Activated CD4-positive, alpha-beta memory T cell treated with anti-CD3 and anti-CD28 coated beads, Interleukin-2, amount 10 ng/mL, durations not matched to agents 7 days and 5 days (primary cell): ENCODE measurements at places on chromosomes 2 and 18. TPM values are rescaled to one million over a fixed set of nuclear protein-coding genes. Genes with fewer than 3 reads are reported as not detected.

WNT10A gene
- 1.4 TPM for total RNA-seq

SAG gene
- total RNA-seq, result not detected

KIAA2012 gene
- not detected for total RNA-seq

DYSF gene
- not detected for total RNA-seq

SLC14A1 gene
- 1.5 TPM for total RNA-seq

DNA sequence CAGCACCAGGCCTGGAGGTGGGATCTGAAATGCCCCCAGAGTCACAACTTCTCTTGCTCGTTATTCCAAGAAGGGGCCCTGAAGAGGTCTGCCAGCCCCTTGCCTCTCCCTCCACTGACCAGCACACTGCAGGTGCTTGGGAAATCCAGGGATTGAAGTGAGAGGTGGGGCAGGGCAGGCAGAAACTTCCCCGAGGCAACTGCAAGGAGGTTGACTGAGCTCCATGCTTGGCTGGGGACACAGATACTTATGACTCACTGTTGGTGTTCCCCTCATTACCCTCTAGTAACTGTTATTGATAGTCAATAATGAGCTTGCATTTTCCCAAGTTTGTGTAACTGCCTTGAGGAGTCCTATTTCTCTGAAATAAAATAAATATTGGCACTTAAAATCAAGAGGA lies 47.5 kb downstream of the MARCO start:
- peak; percentile 2 for DNase-seq
- no peaks in the 10 kb centered on the region for H3K27me3 ChIP-seq
- no peaks in the 10 kb centered on the region for H3K4me1 ChIP-seq
- no peaks in the 10 kb centered on the region for H3K36me3 ChIP-seq
- no peak overlapping the region for H3K4me3 ChIP-seq

GRCh38 chr2:98134172-98135005 lies 47.4 kb downstream of the VWA3B start:
- H3K27me3 ChIP-seq, result peaks cover 3% of the 10 kb centered on the region
- peak; percentile 35 for DNase-seq
- peaks cover 18% of the 10 kb centered on the region for H3K4me1 ChIP-seq

DNA sequence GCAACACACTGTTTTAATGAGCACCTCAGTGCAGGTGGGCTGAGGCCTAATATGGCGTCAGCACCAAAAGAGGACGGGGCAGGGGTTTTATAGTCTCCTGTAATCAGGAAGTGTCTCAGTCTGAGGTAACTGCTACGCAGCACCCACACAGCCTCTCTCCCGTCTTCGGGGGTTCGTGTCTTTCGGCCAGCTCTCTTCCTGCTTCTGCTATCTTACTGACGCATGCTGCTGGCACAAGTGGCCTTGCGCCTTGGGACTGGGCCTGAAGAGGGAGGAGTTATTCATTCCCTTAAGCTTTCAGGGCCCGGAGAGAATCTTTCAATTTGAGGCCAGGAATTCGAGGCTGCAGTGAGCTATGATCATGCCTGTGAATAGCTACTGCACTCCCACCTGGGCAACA lies 14.5 kb upstream of the PAPOLG start:
- peaks cover 18% of the 10 kb centered on the region for H3K27me3 ChIP-seq
- no peak for DNase-seq
- no peak overlapping the region for H3K27ac ChIP-seq
- peaks cover 17% of the 10 kb centered on the region for H3K4me1 ChIP-seq

GRCh38 chr2:57733956-57734355 lies 312.6 kb upstream of the VRK2 start:
- no peaks in the 10 kb centered on the region for H3K4me1 ChIP-seq
- H3K27ac ChIP-seq, result no peak overlapping the region
- no peaks in the 10 kb centered on the region for H3K27me3 ChIP-seq
- no peaks in the 10 kb centered on the region for H3K36me3 ChIP-seq
- no peak for DNase-seq
- no peak overlapping the region for H3K4me3 ChIP-seq

GRCh38 chr2:186325827-186326535 lies 160.1 kb upstream of the ZC3H15 start:
- H3K27ac ChIP-seq, result no peak overlapping the region
- no peaks in the 10 kb centered on the region for H3K27me3 ChIP-seq
- H3K36me3 ChIP-seq, result no peaks in the 10 kb centered on the region
- no peak for DNase-seq

GRCh38 chr2:238308177-238308576 lies 12.1 kb upstream of the TRAF3IP1 start:
- no peak overlapping the region for H3K4me3 ChIP-seq
- no peak overlapping the region for H3K27ac ChIP-seq
- H3K4me1 ChIP-seq, result no peaks in the 10 kb centered on the region
- H3K27me3 ChIP-seq, result peaks cover 9% of the 10 kb centered on the region
- no peaks in the 10 kb centered on the region for H3K36me3 ChIP-seq
- no peak for DNase-seq

- H3K27ac ChIP-seq, result no peak overlapping the region
- no peaks in the 10 kb centered on the region for H3K4me1 ChIP-seq
- H3K4me3 ChIP-seq, result no peak overlapping the region
- H3K27me3 ChIP-seq, result peaks cover 11% of the 10 kb centered on the region
- DNase-seq, result no peak
Observed at GRCh38 chr2:66445925-66446871, 11.3 kb downstream of the MEIS1 start.

DNA sequence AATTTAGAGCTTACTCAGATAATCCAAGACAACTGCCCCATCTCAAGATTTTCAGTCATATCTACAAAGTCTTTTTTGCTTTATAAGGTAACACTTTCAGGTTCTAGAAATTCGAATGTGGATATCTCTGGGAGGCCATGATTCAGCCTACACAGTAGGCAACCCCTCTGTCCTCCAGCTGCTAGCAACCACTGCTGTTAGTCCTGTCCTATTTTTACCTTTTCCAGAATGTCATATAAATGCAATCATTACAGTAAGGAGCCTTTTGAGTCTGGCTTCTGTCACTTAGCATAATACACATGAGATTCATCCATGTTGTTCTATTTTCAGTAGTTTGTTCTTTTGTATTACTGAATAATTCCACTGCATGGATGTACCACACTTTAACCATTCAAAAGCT lies 28.5 kb upstream of the MARCHF7 start:
- H3K27ac ChIP-seq, result no peak overlapping the region
- no peak for DNase-seq
- H3K4me1 ChIP-seq, result no peaks in the 10 kb centered on the region
- H3K27me3 ChIP-seq, result no peaks in the 10 kb centered on the region
